AG09309 (cell line): ENCODE measurements at places on chromosomes 6 and 20.

DNA sequence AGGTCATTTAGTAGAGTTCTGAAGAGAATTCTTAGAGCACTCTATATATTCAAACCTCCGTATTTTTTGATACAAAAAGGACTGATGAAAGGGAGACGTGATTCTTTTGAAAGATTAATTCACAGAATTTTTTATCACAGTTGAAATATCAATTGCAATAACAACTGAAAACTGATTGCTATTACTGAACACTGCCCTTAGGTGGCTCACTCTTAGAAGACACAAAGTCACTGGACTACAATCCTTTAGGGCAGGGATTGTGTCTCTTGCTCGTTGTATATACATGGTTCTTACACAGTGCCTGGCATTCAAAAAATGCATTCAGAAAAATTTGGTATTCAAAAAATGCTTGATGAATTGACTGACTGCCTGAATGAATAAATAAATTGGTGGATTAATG, 17.1 kb upstream of the CALHM6 start:
- no peak for DNase-seq

GRCh38 chr6:122476131-122476530, 4.5 kb upstream of the SERINC1 start:
- DNase-seq = no peak

DNA sequence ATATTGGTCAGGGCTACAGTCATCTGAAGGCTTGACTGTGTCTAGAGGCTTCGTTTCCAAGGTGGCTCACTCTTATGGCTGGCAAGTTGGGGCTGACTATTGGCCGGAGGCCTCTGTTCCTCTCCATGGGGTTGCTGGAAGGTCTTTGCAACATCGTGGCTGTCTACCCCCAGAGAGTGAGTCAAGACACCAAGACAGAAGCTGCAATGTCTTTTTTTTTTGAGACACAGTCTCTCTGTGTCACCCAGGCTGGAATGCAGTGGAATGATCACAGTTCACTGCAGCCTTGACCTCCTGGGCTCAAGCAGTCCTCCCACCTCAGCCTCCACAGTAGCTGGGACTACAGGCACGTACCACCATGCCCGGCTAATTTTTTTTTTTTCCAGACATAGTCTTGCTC, 29.4 kb upstream of the KIF3B start:
- DNase-seq = no peak

DNA sequence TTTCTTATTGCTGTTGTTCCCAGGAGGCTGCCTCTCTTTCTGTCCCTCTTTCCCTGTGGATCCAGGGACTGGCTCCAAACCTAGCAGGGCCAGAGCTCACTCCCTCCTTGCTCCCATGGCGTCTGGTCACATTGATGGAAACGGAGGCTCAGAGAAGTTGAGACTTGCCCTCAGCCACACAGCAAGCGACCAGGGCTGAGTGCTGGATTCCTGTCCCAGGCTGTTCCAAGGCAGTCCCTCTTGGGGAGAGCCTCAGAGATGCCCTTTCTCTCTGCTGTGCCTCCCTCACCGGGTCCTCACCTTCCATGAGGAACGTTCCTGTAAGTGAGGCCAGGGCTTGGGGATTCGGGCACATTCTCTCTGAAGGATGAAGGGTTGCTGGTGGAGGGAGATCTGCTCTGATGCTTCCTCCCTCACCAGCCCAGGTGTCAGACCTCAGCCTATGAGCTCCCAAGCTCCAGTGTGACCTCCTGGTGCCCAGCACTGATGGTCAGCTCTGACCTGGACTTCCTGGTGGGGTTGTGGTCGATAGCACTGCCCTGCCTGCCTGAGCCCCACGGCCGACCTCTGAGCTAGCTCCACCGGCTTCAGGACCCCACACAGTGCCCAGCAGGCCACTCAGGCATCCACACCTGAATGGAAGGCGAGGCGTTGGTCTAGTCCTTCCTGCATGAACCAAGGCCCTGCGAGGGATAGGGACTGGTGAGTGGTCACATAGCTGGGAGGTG, 26.8 kb downstream of the SUN5 start:
- no peak for DNase-seq

DNA sequence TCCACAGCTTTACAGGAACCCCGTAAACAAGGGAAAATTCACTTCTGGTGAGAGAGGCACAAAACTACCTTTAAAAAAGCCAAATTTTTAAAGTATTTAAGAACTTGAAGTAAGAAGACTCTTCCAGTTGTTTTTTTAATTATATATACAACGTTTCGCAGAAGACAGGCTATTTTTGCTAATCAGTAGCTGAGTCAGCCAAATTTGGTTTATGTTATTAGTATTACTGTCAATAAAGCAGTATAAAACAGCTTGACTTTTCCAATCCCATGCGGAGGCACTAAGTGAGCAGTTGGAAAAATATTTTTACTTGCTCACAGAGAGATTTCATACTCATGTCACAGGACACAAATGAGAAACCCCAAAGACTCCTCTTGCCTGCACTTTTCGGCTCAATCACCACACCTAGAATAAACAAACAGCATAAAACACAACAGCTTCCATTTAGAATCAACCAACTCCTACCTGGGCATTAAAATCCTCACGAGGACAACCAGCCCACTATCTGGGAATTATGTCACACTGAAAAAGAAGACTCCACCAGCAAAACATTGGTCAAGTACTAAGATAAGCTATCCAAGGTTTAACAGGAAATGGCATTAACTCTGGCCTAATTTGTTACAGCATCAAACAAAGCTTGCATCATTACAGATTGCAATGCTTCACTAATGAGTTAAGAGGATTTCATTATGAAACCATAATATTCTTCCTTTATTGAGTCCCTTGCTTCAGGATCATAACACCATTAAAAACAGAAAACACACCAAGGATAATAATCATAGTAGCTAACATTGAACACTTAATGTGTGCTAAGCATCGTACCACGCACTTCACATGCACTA, 26.3 kb downstream of the ELOVL5 start:
- no peak for DNase-seq

GRCh38 chr20:19539191-19539590, 218.9 kb upstream of the RIN2 start:
- no peak for DNase-seq

DNA sequence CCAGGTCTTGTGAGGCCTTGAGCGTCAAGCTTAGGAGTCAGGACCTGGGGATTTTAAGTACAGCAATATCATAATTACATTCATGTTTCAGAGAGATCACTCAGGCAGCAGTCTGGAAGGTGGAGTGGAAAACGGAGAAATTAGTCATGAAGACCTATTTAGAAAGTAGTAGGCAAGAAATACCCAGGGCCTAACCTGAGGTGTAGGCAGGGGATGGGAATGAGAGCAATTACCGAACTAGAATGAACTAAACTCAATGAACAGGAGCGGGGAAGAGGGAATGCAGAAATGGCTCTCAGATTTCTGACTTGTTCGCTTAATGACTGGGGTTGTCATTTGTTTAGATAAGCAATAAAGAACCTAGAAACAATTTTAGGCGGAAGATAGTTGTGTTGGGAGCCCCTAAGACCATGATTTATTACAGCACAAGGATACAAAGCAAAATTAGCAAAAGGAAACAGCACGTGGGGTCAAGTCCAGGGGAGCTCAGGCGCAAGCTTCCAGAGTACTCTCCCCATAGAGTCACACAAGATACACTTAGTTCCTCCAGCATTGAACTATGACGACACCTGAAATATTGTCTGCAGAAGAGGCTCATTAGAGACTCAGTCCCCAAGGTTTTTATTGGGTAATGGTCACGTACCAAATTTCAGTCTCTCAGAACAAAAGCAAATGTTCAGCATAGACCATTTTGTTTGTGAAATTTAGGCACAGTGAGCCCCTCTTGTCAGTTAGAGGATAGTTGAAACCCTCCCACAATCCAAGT, 178.8 kb upstream of the AKAP12 start:
- no peak for DNase-seq

DNA sequence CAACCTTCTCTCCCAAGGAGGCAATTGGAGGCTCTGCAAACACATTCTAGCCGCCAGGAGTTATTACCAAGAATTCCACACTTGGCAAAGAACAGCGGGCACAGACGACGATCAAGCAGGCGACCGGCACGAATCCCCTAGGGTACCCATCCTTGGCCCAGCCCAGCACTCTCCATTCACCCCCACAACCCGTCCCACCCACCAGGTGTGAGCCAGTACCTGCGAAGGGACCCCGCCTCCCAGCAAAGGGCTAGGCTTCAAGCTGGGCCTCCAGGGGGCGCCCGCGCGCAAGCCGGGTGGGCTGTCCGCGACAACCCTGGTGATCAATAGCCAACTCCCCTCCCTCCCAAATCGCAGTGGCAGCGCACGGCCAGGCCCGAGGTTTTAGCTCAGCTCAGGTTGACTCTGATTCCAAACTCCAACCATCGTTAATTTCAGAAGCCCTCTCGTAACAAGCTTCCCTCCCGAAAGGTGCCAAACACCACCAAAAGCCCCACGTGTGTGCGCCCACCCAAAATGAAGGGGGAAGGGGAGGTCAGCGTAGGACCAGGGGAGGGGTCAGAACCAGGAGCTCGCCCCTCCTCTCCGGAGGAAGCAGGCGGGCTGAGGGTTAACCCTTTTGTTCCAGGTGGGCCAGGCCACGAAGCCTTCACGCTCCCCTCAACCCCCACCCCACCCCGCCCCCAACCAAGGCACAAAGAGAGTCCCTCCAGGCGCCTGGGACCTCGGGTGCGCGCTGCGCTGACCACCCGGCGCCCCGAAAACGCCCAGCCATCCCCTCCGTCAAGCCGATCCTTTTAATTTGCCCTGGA, 2.1 kb downstream of the SALL4 start:
- DNase-seq = no peak

- DNase-seq = no peak
Observed at GRCh38 chr20:9236458-9236857, 167.6 kb downstream of the PLCB4 start.

- DNase-seq = no peak
Observed at GRCh38 chr20:2932498-2932897, 59.2 kb downstream of the PTPRA start.
